Fibroblast of mammary gland (primary cell): ENCODE measurements at places on chromosomes 16 and 17.

- no peak for DNase-seq
Measured at GRCh38 chr17:43146649-43147048, 21.5 kb upstream of the BRCA1 start.

- no peak for DNase-seq
Measured at GRCh38 chr17:17126131-17127110, 79.7 kb downstream of the PLD6 start.

- no peak for DNase-seq
Measured at GRCh38 chr17:68182940-68183551, 64.8 kb upstream of the AMZ2 start.

DNA sequence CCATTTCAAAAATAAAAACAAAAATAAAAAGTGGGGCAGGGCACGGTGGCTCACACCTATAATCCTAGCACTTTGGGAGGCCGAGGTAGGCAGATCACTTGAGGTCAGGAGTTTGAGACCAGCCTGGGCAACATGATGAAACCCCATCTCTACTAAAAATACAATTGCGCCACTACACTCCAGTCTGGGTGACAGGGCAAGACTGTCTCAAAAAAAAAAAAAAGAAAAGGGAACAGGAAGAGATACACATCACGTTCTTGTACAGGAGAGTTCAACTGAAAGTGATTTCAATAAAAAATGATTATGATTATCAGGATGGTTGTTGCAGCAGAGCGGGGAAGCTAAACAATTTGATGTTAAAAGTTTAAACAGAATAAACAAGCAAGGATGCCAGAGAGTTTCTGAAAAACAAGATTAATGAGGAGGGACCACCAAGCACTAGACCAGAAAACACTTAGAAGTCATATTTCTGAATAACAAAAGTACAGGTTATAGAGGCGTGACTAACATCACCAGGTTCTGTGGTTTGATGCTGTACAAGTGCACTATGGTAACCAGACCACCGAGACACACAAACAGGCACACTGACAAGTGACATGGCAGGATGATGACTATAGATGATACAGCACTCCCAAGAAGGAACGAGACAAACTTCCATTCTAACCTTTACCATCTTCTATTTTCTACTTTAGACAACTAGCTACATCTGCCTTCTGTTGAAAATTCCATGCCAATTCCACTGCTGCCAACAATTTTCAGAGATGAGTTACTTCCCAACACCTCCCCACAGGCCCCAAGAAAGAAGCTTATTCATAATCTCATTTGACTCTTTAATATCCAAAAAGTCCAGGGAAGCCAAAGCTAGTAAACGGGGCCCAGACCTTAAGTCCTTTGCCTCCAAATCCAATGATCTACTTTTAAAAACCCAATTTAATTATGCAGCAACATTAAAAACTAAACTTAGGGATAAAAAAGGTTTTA lies 11.8 kb downstream of the DNAJA2 start:
- peak; percentile 31 for DNase-seq

- peak; percentile 84 for DNase-seq
Measured at GRCh38 chr17:80124351-80124981, 22.5 kb downstream of the EIF4A3 start.

DNA sequence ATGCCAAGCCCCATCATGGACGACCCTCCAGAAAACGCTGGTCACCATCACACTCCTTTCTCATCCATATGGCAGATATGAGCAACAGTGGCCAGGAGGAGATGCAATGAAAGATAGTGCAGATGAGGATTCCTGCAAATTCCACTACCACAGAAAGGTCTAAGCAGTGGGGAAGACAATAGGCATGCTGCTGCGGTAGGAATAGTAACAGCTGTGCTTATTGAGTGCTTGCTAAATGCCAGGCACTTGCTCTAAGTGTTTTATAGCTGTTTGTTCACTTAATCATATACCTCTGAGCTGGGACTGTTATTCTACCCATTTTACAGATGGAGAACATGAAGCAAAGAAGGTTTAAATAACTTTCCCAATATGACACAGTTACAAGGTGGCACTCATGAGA lies 46.6 kb upstream of the AKAP1 start:
- no peak for DNase-seq

GRCh38 chr17:38777641-38778250 lies 21.6 kb downstream of the PIP4K2B start:
- DNase-seq, result no peak

GRCh38 chr17:17018612-17019429 lies 23.4 kb upstream of the MPRIP start:
- no peak for DNase-seq

DNA sequence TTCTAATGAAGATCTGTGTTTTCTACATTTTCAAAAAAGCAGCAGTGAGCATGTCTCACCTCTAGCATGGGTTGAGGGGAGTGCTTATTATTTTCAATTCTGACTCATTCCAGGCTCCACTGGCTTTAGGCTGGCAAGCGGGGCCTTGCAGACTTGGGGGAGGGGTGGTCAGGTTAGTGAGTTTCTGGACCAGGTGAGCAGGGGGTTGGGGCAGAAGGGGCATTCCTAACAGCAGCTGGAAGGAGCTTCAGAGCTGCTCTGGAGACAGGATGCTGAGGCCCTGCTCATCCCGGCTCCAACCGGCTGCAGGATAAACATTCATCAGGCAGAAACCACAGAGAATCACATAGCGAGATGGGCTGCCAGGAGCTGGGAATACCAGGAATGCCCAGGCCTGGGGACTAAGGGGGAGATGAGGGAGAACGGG lies 10.5 kb upstream of the KRT19 start:
- DNase-seq, result no peak

DNA sequence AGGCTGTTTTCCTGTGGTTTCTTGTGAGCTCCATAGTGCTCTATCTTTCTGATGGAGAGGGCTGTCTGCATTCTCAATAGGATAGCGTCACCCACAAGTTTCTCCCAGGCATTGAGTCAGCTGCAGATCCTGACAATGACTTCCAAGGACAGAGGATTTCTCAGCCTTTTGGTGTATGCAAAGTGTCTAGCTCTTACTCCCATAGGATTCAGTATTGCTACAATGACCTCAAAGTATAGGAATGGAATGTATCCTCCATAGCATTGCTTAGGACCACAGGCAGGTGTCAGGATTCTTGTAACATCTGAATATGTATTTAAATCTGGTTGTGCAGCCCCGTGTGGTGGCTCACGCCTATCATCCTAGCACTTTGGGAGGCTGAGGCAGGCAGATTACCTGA lies 32.3 kb downstream of the SMIM36 start:
- DNase-seq, result no peak

GRCh38 chr17:63399856-63400255 lies 46.2 kb downstream of the CYB561 start:
- DNase-seq, result peak; percentile 58

DNA sequence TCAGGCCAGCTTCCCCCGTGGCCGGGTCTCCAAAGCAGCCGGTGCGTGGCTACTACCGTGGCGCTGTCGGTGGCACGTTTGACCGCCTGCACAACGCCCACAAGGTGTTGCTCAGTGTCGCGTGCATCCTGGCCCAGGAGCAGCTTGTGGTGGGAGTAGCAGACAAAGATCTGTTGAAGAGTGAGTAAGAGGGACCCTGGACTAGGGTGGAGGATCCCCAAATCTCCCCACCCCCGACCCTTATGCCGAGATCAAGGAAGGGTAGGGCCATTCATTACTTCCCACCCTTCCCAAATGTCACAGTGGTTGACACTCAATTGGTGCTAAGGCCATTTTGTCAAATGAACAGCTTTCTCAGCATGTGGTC lies 1.2 kb downstream of the COASY start:
- no peak for DNase-seq

DNA sequence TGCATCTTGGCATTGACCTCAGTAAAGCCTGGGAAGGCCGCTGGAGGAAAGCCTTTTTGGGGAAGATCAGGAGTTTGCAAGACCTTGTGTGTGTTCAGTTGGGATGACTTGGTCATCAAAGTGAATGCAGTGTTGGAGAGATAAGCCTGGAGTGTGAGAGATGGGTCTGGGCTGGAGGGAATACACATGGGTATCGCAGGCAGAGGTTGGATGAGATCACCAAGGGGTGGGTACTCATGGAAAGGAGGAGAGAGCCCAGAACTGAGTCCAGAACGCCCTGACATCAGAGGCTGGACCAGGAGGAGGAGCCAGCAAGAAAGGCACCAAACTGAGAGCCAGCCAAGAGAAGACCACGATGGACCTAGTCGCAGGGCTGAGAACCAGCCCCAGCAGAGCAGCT lies 35.2 kb downstream of the SDK2 start:
- no peak for DNase-seq

DNA sequence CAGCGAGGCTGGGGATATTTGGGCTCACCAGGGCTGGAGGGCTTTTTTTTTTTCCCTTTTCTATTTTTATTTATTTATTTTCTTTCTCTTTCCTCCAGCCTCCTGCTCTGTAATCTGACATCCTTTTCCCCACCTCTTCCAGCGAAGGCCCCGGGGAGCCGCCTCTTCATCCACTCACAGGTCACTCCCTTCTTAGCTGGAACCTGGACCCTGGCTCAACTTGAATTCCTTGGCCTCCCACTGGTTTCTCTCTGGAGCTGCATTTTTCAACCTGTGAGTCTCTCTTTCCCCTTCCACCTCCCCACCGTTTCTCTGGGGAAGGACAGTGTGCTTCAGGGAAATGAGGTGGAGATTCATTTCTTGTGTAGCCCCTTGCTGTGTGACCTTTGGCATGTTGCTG lies 82.0 kb downstream of the MRM1 start:
- no peak for DNase-seq

- peak; percentile 96 for DNase-seq
Measured at GRCh38 chr16:14181371-14182050, 110.4 kb downstream of the MRTFB start.

DNA sequence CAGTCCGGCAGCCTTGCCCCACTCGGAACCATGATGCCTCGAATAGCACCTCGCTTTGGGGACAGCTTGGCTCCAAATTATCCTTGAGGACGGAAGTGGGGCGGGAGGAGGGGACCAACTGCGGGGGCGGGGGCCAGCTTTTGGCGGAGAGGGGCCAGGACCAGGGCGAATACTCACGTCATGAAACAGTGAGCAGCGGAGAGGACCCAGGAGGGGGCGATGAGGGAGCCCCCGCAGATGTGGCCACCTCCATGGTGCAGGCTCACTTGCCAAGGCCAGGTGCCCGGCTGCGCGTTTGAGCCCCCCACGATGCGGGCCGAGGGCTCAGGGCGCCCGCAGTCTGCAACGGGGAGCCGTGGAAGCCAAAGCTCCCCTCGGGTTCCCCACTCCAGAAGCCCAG lies 970 bp downstream of the PRSS36 start:
- DNase-seq, result no peak

GRCh38 chr17:78364436-78365281 lies 4.8 kb upstream of the SOCS3 start:
- no peak for DNase-seq

DNA sequence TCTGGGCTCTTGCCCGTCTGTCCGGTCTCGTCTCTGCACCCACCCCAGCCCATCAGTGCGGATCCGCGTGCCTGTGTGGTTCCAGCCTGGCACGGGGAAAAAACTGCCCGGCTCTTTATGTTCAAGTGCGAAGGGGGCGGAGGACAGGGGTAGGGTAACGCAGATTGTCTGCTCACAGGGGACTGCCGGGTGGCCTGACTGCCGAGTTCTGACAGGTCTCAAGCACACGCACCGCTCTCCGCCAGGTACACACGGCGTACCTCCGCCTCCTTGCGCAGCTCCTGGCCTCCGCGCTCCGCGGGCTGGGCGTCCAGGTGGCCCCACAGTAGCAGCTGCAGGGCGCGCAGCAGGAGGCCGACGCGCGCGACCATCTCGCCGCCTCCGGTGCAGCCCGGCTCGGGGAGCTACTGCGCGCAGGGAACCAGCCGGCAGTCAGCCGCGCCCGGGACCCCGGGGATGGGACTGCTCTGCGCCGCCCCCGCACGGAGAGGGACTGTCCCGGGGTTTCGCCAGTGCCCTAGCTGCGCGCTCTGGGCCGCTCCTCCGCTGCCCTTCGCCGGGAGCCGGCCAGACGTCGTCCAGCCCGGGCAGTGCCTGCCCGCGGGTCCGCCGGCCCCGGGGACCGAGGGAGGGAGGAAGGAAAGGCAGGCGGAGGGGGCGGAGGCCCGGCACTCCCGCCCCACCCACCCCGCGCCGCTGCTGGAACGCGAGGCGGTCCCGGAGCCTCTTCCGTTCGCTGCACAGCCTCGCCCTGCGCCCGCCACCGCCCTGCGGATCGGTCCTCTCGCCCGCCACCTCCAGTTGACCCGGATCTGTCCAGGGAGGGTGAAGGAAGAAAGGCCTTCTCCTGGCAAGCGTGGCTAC lies at the start of gene MMP28:
TSS of gene MMP28 (minus strand) at position 635 of the 864 bp plus-strand sequence. CDS start at position 371, 264 bp downstream.
- no peak for DNase-seq

DNA sequence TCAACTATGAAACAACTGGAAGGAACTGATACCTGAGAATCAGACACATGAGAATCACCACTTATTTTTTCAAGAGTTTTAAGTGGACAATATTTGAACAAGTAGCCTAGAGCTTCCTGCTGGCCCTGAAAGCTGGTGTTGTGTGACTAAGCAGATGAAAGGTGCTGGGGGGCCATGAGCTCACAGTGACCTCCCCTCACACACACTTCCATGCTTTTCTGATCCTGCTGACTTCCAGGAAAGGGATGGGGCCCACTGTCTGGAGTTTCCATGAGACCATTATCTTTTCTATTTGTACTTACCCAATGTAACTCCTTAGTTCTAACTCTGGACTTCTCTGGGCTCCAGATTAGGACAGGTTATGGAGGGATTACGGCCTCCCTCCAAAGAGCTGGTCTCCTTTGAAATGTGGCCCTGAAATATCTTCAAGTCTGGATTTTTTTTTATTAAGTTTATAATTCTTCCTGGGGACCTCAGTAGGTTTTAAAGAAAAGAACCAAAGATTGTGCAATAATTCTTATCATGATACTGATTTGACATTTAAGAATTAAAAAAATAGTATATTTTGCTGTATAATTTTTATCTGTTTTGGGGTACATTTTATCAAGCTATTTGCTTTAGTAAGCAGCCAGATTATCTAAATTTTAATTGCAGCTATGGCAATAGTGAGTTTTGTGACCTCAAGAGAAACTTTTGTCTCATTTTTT lies 4.9 kb downstream of the CAPNS2 start:
- no peak for DNase-seq

DNA sequence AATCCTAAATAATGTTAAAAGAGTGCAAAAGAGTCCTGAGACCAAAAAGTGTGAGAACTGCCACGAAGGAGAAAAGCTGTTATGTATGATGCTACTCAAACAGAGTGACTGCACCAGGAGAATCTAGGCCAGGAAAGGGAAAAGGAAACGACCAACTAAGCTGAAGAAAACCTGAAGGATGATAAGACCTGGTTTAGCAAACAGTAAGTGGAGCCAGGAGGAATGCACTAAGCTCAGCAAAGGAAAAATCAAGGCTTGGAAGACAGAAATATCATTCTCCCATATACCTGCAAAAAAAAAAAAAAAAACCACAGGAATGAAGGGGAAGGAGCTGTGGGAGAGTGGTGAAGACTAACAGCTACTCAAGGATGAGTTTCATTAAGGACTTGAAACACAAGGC lies 21.1 kb downstream of the CMC2 start:
- DNase-seq, result no peak

GRCh38 chr17:76700617-76701470 lies 9.9 kb downstream of the MXRA7 start:
- DNase-seq, result peak; percentile 87
